NCI-H1694 treated with DMSO at 0.1 percent for 48 hours (cell line): ENCODE measurements at places on chromosomes 7 and 10.

GRCh38 chr10:51654918-51655317, 44.5 kb downstream of the CSTF2T start:
- DNase-seq: no peak

- no peak for DNase-seq
Observed at GRCh38 chr10:3850999-3851937, 66.3 kb upstream of the KLF6 start.

- no peak for DNase-seq
Observed at GRCh38 chr7:28044825-28045224, 135.8 kb downstream of the JAZF1 start.

- DNase-seq: no peak
Observed at GRCh38 chr10:74334221-74334620, 183.2 kb downstream of the ADK start.

- no peak for DNase-seq
Observed at GRCh38 chr10:101829561-101830315, 11.5 kb upstream of the OGA start.

DNA sequence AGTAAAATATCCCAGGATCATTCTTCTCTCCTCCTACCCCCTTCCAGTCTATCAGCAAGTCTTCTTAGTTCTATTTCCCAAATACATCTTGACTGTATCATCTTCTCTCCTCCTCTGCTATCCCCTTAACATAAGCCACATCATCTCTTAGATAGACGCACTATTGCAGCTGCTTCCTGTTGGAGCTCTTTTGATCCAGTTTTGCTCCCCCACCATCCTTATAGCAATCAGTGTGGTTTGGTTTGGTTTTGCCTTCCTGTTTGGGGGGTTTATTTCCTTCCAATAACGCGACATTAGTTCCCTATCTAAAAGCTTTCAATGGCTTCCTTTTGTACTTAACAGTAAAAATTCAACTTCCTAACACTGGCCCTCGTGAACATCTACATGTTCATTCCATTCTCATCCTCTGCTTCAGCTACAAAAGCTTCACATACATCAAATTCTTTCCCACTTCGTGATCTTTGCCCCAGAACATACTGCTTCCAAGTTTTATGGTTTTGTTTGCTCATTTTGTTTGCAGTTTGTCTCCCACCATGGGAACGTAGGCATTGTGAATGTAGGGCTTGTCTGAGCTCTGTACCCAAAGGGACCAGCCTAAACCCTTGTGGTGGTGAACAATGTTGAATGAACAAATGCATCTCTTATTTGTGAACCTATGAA, 33.7 kb upstream of the PLXDC2 start:
- DNase-seq: no peak

- no peak for DNase-seq
Observed at GRCh38 chr10:43595739-43596298, 10.4 kb upstream of the ZNF485 start.

GRCh38 chr10:129464251-129464650, 2.8 kb upstream of the MGMT start:
- no peak for DNase-seq

DNA sequence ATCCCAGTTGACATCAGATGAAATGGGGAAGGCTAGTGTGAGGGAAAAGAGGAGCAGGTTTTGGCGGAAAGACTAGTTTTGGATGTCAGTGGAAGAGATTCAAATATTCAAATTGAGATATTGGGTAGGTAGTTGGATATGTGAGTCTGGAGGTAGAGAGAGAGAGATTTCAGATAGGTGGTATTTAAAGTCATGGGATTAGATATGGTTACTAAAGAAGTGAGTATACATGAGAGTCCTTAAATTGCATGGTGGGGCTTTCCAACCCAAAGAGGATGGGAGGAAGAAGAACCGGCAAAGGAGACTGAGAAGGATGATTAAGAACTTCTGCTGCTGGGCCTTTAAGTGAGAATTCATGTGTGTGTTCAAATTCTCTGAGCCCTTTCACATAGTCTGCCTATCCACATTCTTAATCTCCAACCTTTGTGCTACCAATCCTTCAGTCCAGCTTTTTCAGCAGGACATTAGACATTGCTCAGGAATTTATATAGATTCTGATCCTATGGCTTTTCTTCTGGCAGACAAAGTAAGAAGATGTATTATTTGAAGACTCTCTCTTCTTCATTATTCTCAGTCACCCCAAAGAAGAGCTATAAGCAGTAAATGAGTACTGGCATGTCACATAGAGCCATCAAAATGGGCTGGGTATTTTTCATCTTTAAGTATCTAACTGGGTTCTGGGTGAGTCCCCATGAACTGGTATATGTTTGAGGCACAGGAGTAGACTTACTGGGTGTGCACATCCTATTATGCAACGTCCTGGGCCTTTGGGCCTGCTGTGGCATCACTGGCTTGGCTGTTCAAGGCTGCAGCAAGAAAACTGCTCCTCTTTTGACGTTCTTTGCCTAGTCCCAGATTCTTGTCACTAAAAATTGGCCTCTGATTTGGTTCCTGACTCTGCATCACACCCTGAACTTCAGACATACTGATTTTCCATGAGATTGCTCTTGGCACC, 33.6 kb downstream of the ST7 start:
- no peak for DNase-seq

GRCh38 chr7:17554341-17555015, 256.0 kb downstream of the AHR start:
- DNase-seq: no peak

DNA sequence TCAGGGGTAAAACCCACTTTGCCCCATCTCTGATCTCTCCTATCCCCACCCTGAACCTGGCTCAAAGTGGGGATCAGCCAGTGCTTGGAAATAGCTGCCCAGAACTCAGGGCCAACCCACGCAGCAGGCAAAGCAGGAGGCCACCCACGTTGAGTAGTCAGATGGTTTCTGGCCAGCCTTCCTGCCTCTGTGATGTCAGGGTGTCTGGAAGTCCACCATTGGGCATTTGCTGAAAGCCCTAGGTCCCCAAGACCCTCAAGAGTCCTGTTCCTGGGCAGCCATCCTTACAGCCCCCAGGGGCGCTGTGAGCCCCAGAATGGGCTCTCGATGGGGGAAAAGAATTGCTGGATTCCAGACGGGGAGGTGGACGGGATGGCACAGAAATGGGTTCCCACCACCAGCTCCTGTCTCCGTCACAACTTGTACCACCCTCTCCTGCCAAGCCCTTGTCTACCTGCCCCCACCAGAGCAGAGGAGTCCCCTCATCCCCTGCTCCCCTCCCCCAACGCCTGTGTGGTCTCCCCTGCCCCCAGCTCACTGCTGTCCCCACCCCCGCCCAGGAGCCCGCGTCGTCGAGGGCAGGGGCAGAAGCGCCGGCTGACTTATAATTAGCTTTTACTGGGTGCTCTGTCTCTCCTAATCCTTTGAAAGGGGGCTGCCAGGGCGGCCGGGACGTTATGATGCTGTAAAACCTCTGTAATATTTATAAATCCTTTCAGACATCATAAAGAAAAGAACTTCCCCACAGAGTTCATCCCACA, 3.9 kb downstream of the MYL10 start:
- no peak for DNase-seq

DNA sequence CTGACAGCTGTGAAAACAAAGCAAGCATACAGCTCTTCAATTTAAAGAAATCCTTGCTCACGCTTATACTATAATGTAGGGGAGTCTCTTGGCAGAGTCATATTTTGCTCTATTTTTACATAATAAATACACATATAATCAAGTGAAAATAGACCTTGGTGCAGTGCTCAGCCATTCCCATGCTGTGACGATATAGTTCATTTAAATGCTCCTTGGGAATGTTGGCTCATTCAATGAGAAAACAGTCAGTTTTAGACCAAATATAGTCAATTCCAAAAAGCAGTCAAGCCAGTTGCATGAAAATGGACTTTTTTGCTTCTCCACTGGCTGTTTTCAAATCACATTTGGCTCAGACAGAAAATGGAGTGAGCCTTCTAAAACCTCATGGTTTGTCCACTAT, 587.4 kb downstream of the SUGCT start:
- DNase-seq: no peak

GRCh38 chr10:69045441-69046300, 42.2 kb upstream of the SRGN start:
- DNase-seq: no peak

DNA sequence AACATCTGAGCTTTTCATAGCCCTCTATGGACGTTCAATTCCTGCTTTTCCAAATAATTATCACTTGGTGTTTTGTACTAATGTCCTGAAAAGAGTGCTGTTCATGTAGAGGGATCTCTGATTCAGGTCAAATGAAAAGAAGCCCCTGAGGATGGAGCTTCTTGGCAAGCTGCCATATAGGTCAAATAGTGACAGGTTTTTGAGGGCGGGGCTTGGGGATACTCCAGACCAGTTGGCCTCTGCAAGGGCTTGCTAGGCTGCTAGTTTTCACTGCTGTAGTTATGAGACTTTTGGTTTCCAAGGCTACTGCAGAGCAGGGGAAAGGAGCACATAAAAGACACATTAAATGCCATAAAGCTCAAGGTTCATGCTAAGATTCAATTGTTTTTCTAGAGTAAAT, 257.2 kb upstream of the CACNA2D1 start:
- DNase-seq: no peak

DNA sequence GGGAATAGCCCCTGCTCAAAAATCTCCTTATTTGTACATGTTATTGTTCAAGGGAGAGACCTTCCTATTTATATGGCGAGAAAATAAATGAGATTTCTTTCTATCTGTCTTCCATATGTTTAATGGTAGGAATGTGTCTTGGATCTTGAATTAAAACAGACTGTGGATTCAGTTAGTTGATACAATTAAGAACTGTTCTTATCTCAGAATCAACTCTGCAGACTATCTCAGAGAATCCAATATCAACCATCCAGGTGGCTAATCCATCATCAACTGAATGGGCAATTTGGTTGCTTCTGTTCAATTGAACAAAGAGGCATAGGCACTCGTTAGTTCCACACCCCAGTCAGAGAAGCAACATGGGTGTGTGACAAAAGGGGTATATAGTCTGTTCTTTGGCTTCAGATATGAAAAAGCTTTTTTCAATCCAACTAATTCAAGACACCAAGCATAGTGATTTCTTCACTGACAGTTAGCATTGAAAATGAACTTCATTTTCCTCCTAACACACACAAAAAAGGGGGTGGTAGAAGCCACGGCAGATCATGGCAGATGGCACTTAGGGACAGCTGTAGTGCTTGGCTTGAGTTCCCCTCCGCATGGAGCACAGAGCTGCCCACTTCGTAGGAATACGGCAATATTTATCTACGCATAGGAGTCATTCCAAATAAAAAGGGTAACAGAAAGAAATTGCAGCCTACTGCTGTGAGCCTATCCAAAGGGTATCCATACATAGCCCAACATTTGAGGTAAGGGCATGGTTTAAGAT, 135.9 kb downstream of the KIAA1217 start:
- DNase-seq: peak; percentile 25

DNA sequence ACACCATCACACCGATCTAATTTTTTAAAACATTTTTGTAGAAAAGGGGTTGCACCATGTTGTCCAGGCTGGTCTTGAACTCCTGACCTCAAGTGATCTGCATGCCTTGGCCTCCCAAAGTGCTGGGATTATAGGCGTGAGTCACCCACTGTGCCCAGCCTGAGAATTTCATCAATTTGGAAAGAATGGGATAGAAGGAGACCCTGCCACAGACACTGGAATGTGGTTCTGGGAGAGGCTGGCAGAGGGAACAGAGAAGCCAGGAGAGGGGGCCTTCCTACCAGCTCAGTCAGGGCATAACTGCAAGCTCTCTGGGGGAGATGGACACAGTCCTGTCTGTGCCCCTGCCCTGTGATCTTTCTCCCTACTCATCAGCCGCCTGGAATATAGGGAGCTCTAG, 42.1 kb upstream of the MKRN1 start:
- no peak for DNase-seq

GRCh38 chr10:70575874-70576802, 26.4 kb downstream of the PRF1 start:
- DNase-seq: no peak

- DNase-seq: no peak
Observed at GRCh38 chr10:1151076-1152033, 95.2 kb downstream of the WDR37 start.

DNA sequence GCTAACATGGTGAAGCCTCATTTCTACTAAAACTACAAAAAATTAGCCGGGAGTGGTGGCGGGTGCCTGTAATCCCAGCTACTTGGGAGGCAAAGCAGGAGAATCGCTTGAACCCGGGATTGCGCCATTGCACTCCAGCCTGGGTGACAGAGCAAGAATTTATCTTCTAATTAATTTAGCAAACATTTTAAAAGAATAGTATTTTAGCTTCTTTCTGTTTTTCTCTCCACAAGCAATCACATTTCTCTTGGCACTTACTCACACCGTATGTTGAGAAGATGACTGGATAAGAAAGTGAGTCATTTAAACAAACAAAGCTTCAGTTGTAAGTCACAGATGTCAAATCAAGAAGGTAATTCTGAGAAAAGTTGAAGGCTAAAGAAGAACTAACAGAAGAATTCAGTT, 264.0 kb downstream of the ARL4A start:
- no peak for DNase-seq

GRCh38 chr7:36986948-36987724, 262.8 kb upstream of the AOAH start:
- DNase-seq: peak; percentile 85

DNA sequence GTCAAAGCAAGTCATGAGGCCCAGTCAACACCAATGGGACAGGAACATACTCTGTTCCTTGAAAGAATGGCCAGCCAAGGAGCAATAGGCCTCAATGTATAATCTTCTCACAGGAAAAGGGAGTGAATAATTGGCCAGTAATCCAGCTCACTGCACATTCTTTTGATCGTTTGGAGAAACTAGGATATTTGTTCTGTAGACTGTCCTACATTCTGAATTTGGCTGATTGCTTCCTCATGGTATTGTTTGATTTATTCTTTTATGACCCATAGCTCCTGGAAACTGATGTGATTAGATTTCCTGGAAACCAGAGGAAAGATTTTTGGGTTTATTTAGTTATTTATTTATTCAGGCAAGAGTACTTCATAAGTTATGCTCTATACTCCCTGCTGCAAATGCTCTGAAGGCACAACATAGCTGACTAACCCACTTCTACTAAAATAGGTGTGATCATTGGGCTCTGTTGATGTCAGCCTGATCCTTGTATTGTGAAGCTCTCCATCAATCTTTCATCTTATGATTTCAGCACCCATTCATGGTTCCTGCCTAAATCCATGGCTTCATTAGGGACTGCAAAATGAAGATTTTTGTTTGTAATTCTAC, 745.2 kb downstream of the SUGCT start:
- no peak for DNase-seq
